ENCODE measurements at places on chromosomes 2 and 18. TPM values are rescaled to one million over a fixed set of nuclear protein-coding genes. Genes with fewer than 3 reads are reported as not detected.

Gene HRH4
- not detected for total RNA-seq

Gene ABCG5
- total RNA-seq: not detected

Gene AGXT
- not detected for total RNA-seq

Gene DNMT3A
- total RNA-seq: 5.8 TPM

Gene CYRIA
- total RNA-seq: 2.9 TPM

Gene CRYGC
- not detected for total RNA-seq

Gene ITPRIPL1
- total RNA-seq: not detected

Gene HSPD1
- 132 TPM for total RNA-seq

Gene MRPL19
- total RNA-seq: 38.9 TPM

Gene IFIH1
- total RNA-seq: 3.9 TPM

Gene EMX1
- not detected for total RNA-seq

Gene ANKRD30B
- not detected for total RNA-seq

Gene FAM228A
- total RNA-seq: 1.1 TPM

Gene RBM43
- 2.6 TPM for total RNA-seq

Gene MAL
- not detected for total RNA-seq

Gene RIT2
- total RNA-seq: not detected

Gene SMAD7
- total RNA-seq: 34.8 TPM

Gene C2orf92
- total RNA-seq: not detected

Gene SATB2
- total RNA-seq: 1.3 TPM

Gene VWA3B
- not detected for total RNA-seq

Gene NOP58
- 71.1 TPM for total RNA-seq

Gene SPRED2
- total RNA-seq: 18.8 TPM
